ENCODE measurements at places on chromosomes 12 and 14. TPM values are rescaled to one million over a fixed set of nuclear protein-coding genes. Genes with fewer than 3 reads are reported as not detected.

ANKS1B gene
- polyA plus RNA-seq: not detected

LRTM2 gene
- not detected for polyA plus RNA-seq

SERPINA12 gene
- not detected for polyA plus RNA-seq

GOLGA5 gene
- polyA plus RNA-seq: 14.0 TPM

AGAP2 gene
- 5.6 TPM for polyA plus RNA-seq

PRDM4 gene
- polyA plus RNA-seq: 11.1 TPM

CD9 gene
- polyA plus RNA-seq: 23.4 TPM

ATG101 gene
- polyA plus RNA-seq: 17.6 TPM

MRPL51 gene
- 224 TPM for polyA plus RNA-seq

CCDC196 gene
- polyA plus RNA-seq: not detected

MMAB gene
- polyA plus RNA-seq: 39.1 TPM

KRT81 gene
- polyA plus RNA-seq: not detected

CLEC2D gene
- polyA plus RNA-seq: 389 TPM

CCDC177 gene
- not detected for polyA plus RNA-seq

SCAF11 gene
- polyA plus RNA-seq: 71.1 TPM

LRRIQ1 gene
- polyA plus RNA-seq: not detected

P3H3 gene
- polyA plus RNA-seq: 0.42 TPM

APOF gene
- not detected for polyA plus RNA-seq

NTS gene
- not detected for polyA plus RNA-seq

RNASE7 gene
- polyA plus RNA-seq: not detected

C12orf56 gene
- 0.08 TPM for polyA plus RNA-seq

ERBB3 gene
- polyA plus RNA-seq: 3.3 TPM

MGAT4C gene
- not detected for polyA plus RNA-seq

Measured in naive thymus-derived CD8-positive, alpha-beta T cell (primary cell).